ENCODE measurements at places on chromosomes 12 and 14.

DNA sequence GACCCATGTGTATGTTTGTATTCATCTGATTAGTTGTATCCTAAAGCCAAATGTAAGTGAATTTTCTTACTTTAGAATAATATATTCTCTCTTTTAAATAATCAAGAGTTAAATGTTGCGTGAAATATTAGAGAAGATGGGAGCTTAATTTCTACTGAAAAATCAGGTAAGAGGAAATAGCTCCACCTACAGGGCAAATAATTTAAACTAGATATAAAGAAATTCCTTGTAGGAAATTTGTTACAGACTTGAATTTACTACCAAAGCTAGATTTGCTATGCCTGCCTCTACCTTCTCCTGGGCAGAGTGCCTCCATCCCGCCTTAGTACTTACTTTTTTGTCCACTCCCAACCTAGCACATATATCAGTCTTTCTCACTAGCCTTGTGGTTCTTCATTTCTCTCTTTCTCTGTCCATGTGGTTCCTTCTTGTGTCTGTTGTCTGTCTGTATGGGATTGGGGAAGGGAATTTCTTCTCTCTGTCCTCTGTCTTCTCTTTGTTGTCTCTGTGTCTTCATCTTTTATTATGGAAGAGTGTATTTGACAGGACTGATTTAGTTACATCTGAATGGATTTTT is 44.7 kb downstream of the PALS1 start:
- peak; percentile 27 for DNase-seq

DNA sequence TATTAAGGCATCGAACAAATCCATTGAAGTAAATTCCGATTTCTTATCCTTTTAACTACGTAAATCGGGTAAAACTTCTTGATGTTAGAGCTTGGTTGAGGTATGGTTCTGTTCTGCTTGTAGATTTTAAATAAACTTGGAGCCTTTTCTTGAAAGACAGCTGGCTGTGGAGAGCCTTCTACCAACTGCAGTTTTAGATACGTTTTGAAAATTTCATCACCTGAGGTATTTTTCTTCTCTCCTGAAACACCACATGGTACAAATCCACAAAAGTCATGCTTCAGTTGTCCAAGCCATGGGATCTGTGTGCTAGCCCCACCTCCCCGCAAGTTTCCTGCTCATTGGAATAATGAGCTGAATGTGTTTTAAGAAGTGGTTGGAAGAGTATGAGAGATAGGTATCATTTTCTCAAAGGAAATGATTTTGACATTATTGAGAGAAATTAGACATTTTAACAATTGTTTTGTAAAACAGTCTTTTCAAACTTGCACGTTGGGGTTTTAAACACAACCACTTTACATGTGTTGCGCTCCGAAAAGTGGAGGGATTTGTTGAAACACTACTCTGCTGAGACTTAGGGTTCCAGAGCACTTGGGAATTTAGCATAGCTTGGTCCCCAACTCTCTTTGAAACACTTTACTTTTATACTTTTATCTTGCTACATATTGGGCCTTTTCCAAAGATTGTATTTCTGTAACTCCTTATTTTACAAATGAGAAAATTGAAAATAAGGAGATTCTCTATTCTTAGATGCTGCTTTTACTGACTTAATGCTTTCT is 1.4 kb downstream of the PPM1A start:
- DNase-seq: no peak

DNA sequence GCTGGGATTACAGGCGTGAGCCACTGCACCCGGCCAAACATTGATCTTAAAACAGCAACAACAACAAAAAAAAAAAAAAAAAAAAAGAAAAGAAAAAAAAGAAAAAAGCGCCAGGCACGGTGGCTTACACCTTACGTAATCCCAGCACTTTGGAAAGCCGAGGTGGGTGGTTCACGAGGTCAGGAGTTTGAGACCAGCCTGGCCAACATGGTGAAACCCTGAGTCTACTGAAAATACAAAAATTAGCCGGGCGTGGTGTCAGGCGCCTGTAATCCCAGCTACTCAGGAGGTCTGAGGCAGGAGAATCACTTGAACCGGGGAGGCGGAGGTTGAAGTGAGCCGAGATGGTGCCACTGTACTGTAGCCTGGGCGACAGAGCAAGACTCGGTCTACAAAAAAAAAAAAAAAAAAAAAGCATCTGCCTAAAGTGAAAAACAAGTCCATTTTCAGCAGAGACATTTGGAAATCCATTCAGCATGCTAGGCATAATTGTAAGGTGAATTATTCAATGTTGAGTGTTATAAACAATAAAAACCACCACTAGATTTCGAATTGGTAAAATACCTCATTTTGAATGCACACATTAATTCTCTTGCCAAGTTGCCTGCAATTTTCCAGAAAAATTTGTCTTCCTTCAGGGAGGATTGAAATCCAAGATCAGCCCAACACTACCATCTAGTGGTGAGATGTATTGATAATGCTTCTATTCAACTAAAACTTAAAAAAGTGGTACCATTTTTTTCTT is 8.0 kb upstream of the CERS5 start:
- peak; percentile 46 for DNase-seq

- DNase-seq: no peak
These were observed 312.4 kb upstream of the PRKD1 start for GRCh38 chr14:30240018-30240417.

- no peak for DNase-seq
These were observed 9.5 kb downstream of the RAB5B start for GRCh38 chr12:55983232-55983842.

All from activated CD4-positive, alpha-beta T cell treated with anti-CD3 and anti-CD28 coated beads, Interleukin-2, amount 50 U/mL, for 16 hours (primary cell).